ENCODE measurements at places on chromosomes 11 and 22.
A peak's percentile ranks its signal among the peaks of the same experiment; 100 is the strongest.

DNA sequence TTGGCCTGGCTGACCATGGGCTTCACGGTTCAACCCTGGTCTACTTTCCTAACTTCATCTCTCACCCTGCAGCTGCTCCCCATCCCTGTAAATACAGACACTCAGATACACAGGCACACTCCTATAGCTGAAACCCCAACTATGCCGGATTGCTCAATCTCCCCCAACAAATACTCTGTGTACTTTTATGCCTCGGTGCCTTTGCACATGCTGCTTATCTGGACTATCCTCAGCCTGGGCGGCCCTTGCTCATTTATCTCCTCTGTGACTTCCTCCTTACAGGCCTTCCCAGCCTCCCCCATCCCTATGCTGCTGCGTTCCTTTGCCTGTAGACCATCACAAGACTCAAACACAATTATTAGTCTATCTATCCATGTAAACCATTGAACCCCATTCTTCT lies 76.6 kb downstream of the PKNOX2 start:
- no peak for DNase-seq

- DNase-seq: no peak
Observed at GRCh38 chr22:50206599-50206998, 5.8 kb downstream of the SELENOO start.

- no peak for DNase-seq
Observed at GRCh38 chr22:19129871-19130270, 1.2 kb upstream of the TSSK2 start.

GRCh38 chr22:35010543-35010942 lies 55.4 kb upstream of the ISX start:
- DNase-seq: no peak

GRCh38 chr11:45385844-45386243 lies 99.7 kb upstream of the SYT13 start:
- peak; percentile 19 for DNase-seq

DNA sequence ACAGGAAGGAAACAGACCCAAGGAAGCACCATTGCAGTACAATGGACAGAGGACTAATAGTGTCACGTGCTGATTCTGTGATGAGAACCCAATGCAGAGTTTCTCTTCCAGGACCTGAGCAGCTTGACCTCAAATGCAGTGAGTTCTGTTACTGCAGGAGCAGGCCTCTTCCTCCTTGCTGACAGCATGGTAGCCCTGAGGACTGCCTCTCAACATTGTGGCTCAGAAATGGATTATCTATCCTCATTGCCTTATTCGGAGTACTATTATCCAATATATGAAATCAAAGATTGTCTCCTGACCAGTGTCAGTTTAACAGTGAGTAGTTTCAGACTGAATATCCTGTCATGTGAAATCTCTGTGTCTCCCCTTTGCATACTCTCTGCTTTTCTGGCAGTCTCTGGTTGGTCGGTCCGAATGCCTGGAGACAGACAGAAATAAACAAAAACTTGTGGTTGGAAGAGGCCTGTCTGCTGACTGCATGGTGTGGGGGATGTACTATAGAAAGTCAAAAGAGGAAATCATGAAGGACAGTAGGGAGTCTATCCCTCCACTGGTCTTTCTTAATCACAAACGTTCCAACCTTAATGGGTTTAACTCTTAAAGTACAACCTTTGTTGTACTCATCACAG lies 6.9 kb upstream of the MS4A14 start:
- DNase-seq: peak; percentile 66

- DNase-seq: no peak
Observed at GRCh38 chr11:110289472-110289871, 6.9 kb downstream of the RDX start.

DNA sequence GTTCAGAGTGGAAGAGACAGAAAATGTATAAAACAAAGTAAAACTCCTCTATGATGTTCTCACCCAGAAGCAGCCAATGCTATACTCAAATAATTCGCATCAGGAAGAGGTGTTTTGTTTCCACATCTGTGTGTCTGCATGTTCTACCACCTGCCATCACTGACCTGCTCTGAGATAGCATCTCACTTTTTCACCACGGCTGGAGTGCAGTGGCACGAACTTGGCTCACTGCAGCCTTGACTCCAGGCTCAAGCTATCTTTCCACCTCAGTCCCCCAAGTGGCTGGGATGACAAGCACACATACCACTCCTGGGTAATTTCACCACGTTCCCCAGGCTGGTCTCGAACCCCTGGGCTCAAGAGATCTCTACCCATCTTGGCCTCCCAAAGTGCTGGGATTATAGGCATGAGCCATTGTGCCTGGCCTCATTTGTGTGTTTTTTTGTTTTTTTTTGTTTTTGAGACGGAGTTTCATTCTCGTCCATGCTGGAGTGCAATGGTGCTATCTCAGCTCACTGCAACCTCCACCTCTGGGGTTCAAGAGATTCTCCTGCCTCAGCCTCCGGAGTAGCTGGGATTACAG lies 14.4 kb downstream of the TALDO1 start:
- DNase-seq: no peak

DNA sequence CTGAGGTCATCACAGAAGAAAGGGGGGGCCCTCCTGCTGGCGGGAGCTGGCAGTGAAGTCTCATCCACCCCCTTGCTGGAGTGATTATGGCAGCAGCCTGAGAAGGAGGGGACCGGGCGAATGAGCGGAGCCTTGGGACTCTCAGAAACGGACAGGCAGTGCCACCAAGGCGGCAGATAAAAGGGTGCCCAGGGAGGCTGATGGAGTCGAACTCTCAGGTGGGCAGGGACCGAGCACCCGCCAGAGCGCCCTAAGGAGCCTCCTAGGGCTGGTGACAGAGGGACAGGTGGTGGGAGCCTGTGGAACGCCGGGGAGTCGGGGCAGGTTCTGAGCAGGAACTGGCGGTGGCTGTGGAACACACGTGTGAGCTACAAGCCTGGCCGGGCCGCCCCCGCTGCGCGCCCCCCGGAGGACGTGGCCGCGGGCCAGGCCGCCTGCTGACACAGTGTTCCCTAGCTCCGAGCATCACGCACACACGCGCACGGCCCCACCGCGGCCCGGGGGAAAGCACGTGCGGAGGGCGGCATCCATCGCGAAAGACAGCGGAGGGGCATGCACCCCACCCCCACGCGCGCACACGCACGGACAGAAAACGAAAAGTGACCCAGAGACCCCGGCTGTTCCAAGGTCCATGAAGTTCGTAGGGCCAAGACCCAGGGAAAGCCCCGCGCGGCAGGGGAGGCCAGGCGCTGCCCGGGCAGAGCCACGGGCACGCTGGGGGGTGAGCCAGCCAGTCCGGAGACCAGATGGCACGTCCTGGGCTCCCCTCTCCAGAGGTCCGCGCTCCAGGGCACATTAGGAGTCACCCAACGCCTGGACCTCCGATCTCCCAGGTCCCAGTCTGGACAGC lies 1.0 kb downstream of the VWCE start:
- DNase-seq: no peak

DNA sequence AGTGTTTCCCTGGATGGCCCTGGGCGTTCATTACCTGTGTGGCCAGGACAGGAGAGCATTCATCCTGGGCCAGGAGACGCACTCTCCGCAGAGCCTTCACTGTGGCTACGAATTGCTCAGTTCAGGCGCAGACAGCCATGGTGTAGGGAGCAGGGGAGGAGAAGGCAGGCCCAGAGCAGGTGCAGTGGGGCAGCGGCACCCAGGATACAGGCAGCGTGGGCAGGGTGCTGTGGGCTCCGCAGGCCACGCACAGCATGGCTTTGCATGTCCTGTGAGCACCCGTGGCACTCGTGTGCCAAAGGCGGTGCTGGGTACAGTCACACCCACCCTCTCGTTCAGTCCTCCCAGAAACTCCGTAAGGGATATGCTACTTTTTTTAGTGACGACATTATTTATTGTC lies 124.2 kb upstream of the B3GAT1 start:
- DNase-seq: no peak

- no peak for DNase-seq
Observed at GRCh38 chr11:15180212-15180792, 65.6 kb downstream of the INSC start.

DNA sequence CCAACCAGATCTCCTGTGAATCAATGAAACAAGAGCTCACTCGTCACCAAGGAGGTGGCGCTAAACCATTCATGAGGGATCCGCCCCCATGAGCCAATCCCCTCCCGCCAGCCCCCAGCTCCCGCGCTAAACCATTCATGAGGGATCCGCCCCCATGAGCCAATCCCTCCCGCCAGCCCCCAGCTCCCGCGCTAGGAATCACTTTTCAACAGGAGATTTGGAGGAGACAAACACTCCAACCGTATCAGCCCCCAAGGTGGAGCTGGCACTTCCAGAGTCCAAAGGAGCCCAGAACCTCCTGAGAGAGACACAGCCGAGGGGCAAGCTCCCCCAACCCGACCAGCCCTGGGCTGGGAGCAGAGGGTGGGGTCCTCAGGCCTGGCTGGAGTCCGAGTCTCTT lies 40.9 kb upstream of the PRR5 start:
- DNase-seq: no peak

DNA sequence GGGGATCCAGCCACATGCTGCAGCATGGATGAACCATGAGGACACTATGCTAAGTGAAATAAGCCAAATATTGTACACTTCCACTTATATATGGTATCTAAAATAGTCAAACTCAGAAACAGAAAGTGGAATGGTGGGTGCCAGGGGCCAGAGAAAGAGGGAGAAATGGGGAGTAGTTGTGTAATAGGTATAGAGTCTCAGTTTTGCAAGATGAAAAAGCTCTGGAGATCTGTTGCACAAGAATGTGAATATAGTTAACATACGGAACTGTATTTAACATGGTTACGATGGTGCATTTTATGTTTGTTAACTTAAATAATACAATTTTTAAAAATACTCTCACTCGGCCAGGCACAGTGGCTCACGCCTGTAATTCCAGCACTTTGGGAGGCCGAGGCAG lies 21.2 kb downstream of the GDPD5 start:
- DNase-seq: no peak

- DNase-seq: no peak
Observed at GRCh38 chr11:10164621-10165020, 129.4 kb downstream of the SBF2 start.

DNA sequence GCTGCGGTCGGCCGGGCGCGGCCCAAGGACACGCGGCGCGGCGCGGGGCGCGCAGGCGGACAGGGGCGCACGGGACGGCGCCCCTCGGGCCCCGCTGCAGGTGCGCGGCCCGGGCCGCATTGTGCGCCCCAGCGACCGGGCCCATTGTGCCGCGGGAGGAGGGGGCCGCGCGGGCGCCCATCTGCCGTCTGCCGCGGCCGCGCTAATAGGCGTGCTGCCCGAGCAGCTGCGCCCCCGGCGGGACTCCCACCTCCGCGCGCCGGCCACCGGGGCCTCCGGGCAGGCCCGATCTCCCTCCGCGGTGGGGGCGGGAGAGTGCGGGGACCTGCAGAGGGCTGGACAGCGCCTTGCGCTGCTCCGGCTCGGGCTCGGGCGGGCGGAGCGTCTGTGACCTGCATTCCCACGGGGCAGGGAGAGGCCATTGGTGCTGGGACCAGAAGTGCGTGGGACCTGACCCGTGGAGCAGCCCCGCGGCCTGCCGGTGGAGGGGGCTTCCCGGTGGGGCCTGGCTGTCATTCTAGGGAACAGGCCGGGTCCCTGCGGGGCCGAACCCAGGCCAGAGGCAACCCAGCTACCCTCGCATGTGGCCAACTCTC lies 933 bp downstream of the BRSK2 start:
- DNase-seq: no peak

GRCh38 chr11:494761-495536 lies 12.1 kb downstream of the RNH1 start:
- no peak for DNase-seq

DNA sequence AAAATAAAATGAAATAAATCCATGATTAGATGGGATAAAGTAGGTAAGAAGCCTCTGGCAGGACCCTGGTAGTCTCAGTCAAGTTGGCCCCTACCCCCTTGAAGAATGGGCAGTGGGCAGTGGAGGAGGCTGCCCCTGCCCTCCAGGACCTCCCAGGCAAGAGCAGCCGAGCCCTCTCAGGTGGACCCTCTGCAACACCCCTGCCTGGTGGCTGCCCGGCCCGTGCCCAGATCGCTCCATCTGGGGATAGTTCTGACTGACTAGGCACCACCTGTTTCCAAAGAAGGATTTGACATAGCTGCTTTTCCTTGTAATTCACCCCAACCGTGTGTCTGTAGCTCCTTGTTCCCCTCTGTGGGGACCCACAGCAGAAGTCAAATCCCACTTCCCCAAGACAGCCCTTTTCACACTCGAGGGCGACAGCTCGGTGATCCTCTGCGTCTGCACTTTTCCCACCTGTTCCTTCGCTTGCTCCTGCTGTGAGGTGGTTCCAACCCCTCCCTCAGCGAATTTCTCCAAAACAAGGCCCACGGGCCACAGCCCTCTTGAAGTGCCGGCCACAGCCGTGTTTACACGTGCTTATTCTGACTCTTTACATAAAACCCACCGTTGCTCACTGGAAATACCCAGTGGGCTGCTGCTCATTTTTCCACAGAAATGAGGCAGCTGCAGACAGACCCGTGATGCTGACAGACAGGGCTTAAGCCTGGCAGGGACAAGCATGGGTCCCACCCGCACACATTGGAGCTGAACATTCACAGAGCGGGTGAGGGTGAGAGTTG lies 5.5 kb upstream of the TMPRSS13 start:
- no peak for DNase-seq

GRCh38 chr11:119343726-119344125 lies 2.8 kb downstream of the MFRP start:
- no peak for DNase-seq

- no peak for DNase-seq
Observed at GRCh38 chr11:73907191-73907590, 30.4 kb downstream of the PAAF1 start.

GRCh38 chr22:44919691-44920090 lies 90.1 kb downstream of the PHF21B start:
- DNase-seq: no peak
